Endodermal cell (in vitro differentiated cells): ENCODE measurements at places on chromosomes 12 and 14.

DNA sequence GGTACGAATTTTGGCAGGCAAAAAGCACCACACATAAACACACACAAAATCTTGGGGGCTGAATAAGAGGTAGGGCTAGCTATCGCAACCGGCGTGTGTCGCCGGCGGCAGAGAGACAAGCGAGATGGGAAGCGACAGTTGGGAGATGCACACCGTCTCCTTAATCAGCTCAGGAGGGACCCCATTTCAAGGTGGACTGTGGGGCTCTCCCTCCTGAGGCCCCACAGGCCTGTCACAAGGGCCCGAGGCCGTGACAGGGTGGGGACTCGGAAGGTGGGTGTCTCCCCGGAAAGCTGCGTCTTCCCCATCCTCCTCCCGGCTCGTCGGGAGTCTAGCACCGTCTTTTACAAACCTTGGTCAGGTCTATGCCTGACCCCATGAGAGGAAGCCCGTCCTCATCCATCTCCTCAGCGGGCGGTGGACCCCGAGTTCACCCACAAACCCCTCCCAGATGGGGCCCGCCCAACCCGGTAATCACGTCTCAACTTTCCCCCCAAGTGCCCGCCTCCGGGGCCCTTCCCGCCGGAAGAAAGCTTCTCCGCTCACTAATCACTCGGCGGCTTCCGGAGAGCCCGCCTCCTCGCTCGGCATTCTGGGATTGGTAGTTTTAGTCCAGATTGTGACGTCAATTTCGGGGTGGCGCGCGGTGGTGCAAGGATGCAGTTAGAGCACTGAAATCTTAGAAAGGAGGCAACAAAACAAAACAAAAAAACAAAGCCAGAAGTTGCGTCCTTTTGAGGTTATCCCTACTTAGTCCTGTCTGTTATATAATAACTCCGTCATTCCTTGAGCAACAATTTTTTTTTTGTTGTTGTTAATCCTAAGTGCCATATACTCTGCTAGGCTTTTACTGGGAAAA lies at the start of gene WASHC3:
Gene WASHC3, minus strand, starts transcription at position 432 of the 859 bp plus-strand sequence. Its CDS starts 29 bp downstream, at position 403.
- peak; percentile 98 for DNase-seq

DNA sequence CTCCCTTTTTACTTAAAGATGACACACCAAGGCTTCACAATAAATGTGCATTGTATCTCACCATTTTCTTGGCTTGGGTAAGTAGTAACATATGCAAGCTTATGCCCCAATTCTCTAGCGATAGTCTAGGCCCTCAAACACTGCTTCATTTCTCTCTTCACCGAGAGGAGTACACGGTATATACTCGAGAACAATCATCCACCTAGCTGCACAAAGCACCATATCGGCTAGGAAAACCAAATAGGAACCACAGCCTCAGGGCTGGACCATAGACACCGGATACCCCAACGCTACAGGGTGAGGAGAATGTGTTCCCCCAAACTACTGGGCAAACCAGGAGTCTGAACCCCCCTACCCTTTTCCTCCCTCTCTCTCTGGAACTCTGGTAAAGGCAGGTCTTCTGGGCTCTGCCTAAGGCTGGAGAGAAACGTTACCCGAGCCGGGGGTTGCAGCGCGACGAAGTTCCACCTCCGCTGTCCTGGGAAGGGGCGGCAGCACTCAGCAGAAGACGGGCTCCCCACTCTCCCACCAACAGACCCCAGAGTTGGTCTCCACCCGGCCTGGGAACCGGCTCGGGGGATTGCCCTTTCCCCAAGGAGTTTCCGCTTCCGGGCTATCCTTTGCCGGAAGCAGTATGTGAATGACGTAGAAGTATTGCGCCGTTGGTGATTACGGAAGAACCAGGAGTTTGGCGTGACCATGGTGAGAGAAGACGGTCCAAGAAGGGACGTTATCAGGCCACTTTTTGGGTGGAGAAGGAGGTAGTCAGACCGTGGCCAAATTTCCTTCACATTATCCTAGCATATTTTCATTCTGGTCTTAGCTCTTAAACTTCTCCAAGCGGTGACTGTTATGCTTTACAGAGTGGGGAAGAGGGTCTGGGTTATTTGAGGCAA lies at the start of the genes AREL1 and FCF1:
Gene AREL1, minus strand, starts transcription at position 582 of the 896 bp plus-strand sequence. CDS start 27,465 bp downstream, outside the sequence.
Gene FCF1, plus strand, starts transcription at position 646 of the 896 bp plus-strand sequence. Its CDS starts 54 bp downstream, at position 700.
- peak; percentile 92 for DNase-seq

GRCh38 chr14:65866886-65867285 lies 454.4 kb downstream of the FUT8 start:
- DNase-seq = no peak

DNA sequence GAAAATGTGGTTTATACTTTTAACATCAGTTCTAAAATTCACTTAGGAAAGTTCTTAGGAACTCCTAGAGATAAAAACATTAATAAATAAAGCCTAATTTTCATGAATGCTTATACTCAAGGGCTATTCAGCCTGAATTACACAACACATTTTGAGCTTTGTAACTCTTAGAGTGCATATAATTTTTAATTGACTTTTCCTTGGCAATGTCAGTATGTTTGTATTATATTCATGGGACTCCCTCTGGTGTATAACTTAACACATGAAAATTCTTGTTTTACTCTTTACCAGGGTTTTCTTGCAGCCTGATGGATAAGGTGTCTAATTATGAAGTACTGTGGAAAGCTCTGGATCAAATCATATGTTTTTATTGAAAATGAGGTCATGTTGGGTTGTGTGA lies 150.6 kb upstream of the HMGA2 start:
- no peak for DNase-seq

GRCh38 chr12:106110626-106111300 lies 28.0 kb downstream of the NUAK1 start:
- no peak for DNase-seq

DNA sequence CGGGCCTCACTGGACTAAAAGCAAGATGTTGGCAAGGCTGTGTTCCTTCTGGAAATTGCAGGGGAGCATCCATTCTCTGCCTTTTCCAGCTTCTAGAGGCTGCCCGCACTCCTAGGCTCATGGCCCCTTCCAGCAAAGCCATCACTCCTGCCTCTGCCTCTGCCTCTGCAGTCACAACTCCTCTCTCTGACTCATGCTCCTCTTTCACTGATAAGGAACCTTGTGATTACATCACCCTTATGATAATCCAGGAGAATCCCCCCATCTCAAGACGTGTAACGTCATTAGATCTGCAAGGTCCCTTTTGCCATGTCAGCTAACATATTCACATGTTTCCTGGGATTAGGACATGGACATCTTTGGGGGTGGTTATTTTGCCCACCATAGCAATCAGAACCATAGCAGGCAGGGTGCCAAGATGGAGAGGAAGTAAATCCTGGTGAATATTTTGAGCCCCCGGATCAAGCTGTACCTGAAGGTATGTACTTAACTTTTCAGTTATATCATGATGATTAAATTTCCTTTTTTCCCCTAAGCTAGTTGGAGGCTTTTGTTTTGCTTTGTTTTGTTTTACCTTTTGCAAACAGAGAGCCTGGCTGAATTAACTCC lies 123.6 kb downstream of the SCARB1 start:
- DNase-seq = no peak

GRCh38 chr12:75556311-75556899 lies 45.0 kb upstream of the KRR1 start:
- no peak for DNase-seq

- DNase-seq = no peak
Observed at GRCh38 chr14:105165134-105165704, 3.4 kb downstream of the JAG2 start.

DNA sequence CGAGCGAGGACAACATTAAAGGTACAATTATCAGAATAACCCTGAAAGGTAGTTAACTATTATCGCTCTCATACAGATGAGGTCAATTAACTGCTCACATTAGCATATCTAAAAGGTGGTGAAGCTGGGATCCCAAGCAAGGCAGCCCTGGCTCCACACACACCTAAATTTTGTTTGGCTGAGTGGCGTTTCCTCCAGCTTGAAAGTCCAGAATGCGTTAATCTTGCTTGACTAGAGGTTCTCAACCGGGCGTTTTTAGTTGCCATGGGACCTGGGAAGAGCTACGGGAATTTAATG lies 531 bp downstream of the DLGAP5 start:
- DNase-seq = no peak

- no peak for DNase-seq
Observed at GRCh38 chr14:101968186-101968585, 3.8 kb downstream of the DYNC1H1 start.

DNA sequence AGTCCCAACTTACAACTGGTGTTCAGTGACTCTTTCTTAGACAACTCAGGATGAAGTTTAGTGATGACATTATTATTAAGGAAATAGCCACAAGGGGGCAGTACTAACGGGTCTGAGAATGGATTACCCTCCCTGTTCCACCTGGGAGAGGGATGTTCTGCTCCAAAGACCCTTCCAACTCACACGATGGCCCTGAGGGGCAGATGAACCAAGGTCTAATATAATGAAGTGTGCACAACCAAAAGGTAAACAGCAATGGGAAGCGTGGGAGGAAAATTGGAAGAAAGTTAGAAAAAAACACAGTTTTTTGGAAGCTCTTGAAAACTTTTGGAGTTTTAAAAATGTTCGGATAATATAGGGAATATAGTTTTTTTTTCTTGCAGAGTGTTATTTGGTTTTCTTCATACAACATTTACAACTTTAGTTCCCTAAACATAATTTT lies 24.0 kb downstream of the FGF6 start:
- DNase-seq = peak; percentile 74

GRCh38 chr12:41795051-41795600 lies 349.5 kb downstream of the GXYLT1 start:
- no peak for DNase-seq

DNA sequence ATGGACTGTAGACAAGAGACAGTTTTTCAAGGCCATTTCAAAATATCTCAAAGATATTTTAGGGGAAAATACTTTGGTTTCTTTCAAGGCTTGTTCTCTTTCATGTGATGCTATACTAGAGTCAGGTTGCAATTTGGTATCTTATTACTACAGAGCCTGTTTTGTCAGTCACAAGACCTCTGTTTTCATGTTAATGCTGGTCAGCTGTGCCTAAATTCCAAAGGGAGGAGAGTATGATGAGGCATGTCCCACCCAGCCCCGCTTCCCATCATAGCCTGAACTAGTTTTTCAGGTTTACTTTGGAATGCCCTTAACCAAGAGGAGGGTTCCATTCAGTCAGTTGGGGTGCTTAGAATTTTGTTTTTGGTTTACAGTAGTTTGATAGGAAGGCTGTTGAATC lies 52.6 kb downstream of the GPHB5 start:
- peak; percentile 75 for DNase-seq

- peak; percentile 26 for DNase-seq
Observed at GRCh38 chr14:99173086-99173485, 98.9 kb downstream of the BCL11B start.

GRCh38 chr12:88172844-88173407 lies 30.8 kb downstream of the TMTC3 start:
- no peak for DNase-seq

DNA sequence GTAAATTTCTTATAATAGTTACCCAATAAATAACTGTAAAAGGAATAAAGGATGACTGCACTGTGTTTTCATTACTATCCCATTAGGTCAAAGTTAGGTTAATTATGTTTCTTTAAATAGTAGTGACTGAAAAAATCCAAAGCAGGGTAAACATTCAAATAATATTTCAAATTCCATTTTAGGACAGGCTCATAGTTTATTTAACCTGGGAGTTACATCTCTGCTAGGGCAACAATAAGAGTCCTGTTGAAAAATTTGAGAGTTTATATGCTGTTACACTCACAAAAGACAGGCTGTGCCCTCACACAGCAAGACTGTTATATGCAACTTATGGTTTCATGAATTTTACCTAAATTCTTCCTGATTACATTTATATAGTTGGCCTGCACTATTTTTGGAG lies 8.0 kb downstream of the ERP27 start:
- no peak for DNase-seq

DNA sequence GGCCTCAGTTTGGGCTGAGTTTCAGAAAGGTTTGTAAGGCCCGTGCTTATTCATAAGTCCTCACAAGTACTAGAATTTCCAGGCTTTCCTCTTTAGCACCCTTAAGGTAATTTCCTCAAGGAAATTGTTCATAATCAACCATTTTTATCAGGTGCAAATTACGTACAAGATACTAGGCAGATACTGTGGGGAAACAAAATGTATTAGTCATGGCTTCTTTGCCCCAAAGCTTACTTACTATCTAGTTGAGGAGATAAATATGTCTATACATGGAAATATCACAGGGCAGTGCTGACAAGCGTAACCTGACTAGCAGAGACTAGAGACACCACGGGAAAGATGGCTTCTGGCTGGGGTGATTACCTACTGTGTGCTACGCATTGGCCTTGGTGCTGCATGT lies 22.5 kb downstream of the MAX start:
- no peak for DNase-seq

GRCh38 chr12:124771462-124772288 lies 92.0 kb downstream of the SCARB1 start:
- peak; percentile 98 for DNase-seq

DNA sequence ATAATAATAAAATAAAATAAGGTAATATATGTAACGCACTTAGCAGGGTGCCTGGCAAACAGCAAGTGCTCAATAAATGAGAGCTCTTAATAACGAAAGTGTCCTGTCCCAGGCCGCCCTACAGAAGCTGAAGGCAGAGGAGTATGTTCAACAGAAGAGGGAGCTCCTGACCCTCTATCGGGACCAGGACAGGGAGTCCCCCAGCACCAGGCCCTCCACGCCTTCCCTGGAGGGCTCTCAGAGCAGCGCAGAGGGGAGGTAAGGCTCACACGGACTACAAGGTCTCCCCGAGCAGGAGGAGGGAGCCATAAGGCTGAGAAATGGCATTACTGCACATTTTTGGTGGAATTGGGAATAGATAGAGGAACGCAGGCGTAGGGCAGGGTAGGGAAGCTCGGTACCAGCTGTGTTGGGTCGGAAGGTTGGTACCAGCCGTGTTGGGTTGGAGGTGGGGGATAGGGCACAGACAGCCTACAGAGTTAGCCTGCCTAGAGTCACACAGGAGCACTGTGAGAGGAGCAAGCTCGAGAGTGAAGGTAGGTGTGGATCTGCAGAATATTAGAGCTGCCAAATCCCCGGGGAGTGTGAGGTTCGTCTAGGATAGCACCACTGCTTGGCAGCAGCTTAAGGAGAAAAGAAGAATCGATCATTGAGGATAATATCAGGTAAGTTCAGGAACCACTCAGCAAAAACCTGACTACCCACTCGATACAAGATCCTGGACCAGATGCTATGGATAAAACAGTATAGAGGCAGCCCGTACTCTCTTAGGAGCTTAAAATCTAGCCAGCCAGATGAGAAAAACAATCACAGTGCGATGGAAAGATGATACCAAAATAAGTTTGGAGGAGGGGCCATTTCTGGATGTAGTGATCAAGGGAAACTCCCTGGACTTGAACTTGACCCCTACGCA lies 15.3 kb downstream of the TNFRSF1A start:
- peak; percentile 93 for DNase-seq

- no peak for DNase-seq
Observed at GRCh38 chr12:15274561-15274967, 47.7 kb upstream of the PTPRO start.

GRCh38 chr12:4137015-4137414 lies 136.5 kb upstream of the CCND2 start:
- DNase-seq = no peak

GRCh38 chr14:34027990-34028495 lies 77.2 kb upstream of the EGLN3 start:
- no peak for DNase-seq

GRCh38 chr14:99939421-99939820 lies 125.8 kb upstream of the EVL start:
- DNase-seq = no peak

DNA sequence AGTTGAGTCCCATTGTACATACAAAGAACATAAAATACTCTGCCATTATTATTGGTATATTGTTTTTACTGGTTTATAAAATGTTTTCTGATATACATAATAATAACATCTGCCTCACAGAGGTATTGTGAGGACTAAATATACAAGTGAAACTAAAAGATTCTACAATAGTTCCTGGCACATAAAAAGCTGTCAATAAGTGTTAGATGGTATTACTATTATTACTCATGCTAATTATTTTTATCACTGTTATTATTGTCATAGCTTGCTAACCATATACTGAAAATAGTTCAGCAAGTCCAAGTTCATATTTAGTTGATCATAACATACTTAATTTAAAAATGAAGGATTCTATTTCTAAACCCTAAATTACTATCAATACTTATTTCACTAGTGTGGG lies 34.4 kb downstream of the BTG1 start:
- no peak for DNase-seq
